Right ventricle myocardium inferior (tissue), 1 donor: ENCODE measurements at places on chromosomes 2 and 18.

DNA sequence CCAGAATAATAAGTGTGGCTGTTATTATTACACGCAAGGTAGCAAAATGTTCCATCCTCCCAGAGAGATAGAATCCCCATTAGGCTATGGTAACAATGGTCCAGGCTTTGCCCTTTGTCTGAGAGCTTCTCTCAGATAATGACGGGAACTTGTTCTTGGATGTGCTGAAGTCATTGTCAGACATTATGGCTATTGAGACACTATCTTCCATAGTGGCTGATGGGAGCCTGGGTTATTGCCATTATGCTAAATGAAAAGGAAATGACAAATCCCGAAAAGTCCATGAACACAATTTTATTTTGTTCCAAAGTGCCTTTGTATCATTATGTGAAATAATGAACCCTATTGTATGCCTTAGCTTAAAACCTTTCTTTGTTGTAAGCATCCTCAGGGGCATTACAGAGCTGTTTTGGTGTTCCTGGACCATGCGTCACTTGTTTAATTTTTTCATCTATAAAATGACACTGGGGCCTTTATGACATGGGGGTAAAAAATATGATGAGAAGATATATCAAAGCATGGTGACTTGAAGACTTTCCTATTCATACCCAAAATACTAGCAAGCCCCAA lies 218.5 kb downstream of the KCNS3 start:
- DNase-seq, result no peak

DNA sequence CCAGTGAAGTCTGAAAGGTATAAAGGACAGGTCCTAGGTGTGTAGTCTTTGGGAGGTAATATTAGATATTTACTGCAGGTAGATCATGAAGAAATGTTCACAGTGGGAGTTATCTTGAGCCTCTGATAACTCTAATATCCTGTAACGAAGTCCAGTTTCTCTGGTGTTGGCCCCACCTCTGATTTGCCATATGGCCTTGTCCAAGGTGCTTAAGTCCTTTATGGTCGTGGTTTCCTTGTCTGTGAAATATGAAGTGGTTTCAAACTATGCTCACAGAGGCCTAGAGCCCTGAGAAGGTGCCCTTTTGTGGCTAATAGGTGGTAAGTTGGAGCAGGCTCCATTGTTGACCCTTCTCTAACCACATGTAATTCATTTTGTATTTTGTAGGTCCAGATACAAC lies 190.7 kb downstream of the ICOS start:
- no peak for DNase-seq

DNA sequence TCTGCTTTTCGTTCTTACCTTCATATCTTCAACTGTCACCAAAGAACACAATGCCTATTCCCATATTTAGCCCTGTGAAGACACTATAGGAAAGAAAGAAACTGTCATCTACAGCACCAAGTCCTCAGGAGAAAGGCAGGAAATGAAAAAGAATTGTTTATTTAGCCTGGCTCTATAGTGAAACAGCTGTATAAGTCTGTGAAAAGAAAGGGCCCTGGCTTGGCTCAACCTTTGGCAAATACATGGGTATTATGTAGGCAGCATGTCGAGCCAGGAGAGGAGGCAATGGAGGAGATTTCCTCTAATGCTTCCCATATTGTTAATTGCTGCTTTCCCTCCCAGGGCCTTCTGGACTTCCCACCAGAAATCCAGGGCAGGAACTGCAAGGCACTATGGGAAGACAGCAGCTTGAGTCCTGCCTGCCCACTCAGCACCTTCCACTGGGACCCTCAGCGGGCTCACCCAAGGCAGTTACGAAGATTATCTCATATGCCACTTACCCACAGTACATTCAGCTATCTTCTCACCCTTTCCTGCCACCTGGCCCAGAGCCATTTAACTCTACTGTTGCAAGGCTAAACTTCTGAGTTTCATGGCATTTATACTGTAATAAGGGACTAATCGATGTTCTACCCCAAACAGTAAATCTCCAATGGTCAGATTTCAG lies 30.1 kb downstream of the SLC8A1 start:
- DNase-seq, result peak; percentile 61

DNA sequence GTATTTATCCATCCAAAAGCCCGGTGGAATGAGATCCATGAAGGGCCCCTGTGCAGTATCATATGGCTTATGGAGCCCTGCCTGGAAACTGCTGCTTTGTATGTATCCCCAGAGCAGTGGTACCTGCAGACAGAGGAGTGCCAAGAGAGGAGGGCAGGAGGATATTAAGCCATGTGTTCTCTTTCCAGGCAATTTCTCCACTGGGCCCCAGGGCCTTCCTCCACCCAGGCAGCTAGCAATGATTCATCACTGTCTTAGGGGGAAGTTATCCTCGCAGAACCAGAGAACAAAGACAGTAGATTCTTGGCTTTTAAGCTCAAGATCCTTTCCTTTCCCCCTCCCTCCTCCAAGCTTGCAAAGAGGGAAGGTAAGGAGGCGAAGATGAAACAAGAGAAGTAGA lies 98.1 kb downstream of the LRRC30 start:
- DNase-seq, result no peak

DNA sequence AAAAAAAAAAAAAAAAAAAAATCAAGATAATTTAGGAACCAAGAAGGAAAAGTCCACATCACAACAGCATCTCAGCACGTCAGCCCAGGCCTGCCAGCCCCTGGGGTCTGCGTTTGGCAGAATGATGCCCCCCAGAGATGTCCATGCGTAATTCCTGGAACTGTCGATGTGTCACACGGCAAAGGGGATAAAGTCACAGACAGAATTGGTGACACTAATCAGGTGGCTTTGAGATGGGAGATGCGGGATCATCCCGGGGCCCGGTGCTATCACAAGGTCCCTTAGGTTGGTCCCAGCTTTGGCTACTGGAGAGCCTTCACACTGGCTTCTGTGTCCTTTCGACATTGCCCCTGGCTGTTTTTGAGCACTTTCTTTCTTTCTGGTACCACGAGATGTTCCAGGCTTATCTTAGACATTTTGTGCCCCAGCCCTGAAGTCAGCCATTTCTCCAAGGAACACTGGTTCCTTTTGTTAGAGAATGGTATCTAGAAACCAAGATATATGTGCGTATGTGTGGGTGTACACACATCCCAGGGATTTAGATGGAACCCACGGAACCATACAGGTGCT lies 20.7 kb downstream of the RAMP1 start:
- DNase-seq, result no peak

DNA sequence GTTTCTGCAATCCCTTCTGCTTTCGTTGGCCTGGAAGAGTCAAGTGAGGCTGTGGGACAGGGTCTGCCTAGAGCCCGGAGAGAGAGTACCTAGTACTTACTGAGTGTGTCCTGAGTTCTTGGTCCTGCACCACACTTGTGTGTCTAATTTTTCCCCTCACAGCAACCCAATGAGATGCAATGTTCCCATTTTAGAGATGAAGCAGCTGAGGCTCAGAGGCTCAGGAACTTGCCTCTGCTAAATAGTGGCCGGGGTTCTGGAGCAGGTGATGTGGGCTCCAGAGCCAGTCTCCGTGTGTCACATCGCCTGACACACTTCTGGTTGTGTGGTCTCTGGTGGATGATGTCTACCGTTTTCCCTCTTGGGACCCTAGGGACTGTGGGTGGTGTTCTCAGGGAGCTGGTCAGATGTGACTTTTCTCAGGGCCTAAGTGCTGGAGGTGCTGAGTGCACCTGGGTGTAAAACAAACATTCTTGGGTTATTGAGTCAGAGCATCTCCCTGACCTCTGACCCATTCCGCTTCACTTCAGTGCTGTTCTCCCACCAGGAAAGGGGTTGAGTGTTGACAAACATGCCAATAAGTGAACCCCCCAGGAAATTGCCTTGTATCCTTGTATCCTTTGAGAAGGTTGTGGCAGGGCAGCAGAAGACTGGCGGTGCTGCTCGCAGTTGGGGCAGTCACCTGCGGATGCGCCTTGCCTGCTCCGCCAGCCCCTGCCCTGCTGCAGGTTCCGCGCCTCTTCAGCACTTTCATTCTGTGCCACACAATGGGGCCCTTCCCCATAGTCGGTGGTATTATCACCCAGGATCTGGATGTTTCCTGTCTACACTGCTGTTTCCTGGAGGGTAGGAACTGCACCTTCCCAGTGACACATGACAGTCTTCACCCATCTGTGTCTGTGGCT lies 32.1 kb downstream of the HK2 start:
- no peak for DNase-seq

DNA sequence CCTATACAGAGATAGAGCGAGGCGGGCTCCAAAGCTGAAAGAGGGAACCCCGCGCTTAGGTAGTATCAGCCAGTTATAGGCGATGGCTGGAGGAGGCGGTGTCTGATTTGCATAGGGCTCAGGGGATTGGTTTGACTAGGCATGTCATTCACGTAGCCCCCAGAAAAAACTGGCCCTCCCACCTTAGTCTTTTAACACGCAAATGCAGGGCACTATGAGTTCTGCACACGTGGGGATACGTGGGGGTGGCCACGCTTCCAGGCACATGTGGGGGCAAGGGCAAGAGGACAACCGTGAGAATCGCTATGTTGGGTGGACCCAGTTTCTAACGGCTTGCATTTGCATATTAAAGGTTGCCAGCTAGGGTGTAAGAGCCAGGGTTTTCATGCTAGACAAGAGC lies 56.7 kb upstream of the MSTN start:
- no peak for DNase-seq

GRCh38 chr2:79670198-79670597 lies 157.3 kb downstream of the CTNNA2 start:
- DNase-seq, result no peak

GRCh38 chr2:38597115-38597514 lies 5.6 kb downstream of the HNRNPLL start:
- no peak for DNase-seq
